Stimulated activated CD8-positive, alpha-beta memory T cell treated with anti-CD3 and anti-CD28 coated beads, Interleukin-4, amount 100 ng/mL, for 48 hours (primary cell): ENCODE measurements at places on chromosomes 6 and 20.
A peak's percentile ranks its signal among the peaks of the same experiment; 100 is the strongest.

GRCh38 chr20:58048096-58048702, 180.3 kb downstream of the ANKRD60 start:
- peak; percentile 10 for DNase-seq

GRCh38 chr6:145329257-145329656, 406.1 kb downstream of the EPM2A start:
- DNase-seq, result no peak

DNA sequence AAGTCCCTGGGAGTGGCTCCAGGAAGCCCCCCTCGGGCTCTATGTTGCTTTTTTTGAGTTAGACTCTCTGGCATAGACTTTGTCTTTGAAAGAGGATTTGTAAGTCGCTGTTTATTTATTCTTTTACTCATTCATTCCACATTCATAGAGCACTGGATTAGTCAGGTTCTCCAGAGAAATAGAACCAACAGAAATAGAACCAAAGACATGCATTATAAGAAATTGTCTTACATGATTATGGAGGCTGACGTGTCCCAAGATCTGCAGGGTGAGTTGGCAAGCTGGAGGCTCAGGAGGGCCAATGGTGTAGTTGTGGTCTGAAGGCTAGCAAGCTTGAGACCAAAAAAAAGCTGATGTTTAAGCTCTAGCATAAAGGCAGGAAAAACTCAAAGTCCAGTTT, 98.3 kb upstream of the CHD6 start:
- no peak for DNase-seq

- DNase-seq, result no peak
These were observed 52.0 kb downstream of the ME1 start for GRCh38 chr6:83378621-83379388.

DNA sequence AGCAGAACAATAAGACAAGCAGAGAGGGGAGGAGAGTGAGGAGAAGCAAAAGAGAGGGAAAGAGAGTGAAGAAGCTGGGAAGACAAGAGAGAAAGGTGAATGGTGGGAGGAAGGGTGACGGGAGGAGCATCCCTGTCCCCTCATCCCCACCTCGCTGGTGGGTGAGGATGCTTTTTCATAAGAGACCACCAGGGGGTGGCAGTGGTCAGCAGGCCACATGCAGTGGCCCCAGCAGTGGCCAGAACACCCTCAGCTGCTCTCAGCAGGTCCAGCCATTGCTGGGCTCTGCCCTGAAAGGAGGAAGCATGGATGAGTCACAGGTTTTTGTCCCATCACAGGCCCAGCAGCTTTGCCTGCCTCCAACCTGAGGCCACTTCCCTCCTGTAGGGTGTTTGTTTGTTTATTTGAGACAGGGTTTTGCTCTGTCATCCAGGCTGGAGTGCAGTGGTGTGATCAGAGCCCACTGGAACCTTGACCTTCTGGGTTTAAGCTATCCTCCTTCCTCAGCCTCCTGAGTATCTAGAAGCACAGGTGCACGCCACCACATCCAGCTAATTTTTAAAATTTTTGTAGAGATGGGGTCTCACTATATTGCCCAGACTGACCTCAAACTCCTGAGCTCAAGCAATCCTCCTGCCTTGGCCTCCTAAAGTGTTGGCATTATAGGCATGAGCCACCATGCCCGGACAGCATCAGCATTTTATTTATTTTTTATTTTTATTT, 24.0 kb downstream of the FGD2 start:
- peak; percentile 71 for DNase-seq
